ENCODE measurements at places on chromosomes 7 and 10.

GRCh38 chr7:24384362-24385030 is 100.5 kb downstream of the NPY start:
- peak; percentile 40 for DNase-seq

DNA sequence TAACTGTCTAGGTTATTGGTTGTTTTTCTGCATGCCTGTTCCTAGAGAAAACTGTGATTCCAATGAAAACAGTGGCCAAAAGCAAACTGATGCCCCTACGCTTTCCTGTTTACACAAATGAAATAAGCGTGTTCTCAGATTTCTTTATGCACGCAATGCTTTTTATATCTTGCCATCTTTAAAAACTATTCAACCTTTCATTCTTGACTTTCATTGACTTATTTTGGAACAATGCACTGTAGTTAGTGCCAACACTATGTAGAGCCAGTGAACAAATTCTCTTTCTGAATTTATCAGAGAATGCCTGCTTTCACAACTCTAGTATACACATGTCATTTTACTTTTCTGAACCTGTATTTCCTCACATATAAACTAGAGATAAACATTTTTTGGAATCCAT is 86.6 kb downstream of the CABCOCO1 start:
- no peak for DNase-seq

- DNase-seq = peak; percentile 9
Observed at GRCh38 chr7:69597278-69598076, 798 bp upstream of the AUTS2 start.

- DNase-seq = no peak
Observed at GRCh38 chr10:87921931-87922688, 58.7 kb downstream of the PTEN start.

- DNase-seq = peak; percentile 56
Observed at GRCh38 chr10:18104223-18104872, 35.9 kb upstream of the CACNB2 start.

All from GM12865 (cell line).